ENCODE measurements at places on chromosomes 2 and 18.

GRCh38 chr18:63422087-63422863 lies at the start of gene VPS4B:
VPS4B (minus strand) TSS chr18:63422476; CDS start chr18:63422259, 217 bp downstream.
- peak; percentile 100 for DNase-seq

GRCh38 chr18:7545734-7546133 lies 21.4 kb upstream of the PTPRM start:
- DNase-seq = no peak

DNA sequence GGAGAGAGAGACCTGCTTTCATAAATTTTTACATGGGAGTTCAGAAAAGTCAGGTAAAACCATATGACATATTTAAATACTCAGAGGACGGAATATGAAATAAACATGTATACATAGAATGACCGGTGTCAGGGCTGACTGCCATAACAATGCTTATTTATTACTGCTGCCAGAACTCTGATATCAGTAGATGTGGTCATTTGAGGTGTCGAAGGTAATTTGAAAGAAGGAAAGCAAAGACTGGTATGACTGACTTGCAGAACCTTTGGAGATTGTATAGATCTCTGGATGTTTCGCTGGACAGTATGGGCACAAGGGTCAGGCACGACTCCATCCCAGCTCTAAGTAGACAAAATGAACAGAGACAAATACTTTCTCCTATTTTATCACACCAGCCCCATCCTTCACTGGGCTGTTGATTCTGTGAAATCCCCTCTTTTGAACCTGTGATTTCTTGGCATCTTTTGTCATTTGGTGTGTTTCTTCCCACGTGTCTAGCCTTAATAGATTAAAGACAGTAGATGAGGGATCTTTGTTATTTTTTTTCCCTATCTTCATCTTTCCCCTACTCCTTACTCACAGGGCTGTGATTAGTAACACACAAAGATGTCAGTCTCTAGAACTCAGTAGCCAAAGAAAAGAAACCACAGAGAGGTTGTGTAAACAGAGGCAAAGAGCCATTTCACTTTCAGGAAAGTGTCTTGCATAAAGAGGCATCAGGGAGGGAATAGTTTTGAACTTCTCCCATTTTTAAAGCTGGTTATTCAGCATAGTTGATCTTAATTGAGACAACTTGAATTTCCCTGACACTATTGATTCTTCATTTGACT lies 61.6 kb downstream of the ICOS start:
- DNase-seq = no peak

DNA sequence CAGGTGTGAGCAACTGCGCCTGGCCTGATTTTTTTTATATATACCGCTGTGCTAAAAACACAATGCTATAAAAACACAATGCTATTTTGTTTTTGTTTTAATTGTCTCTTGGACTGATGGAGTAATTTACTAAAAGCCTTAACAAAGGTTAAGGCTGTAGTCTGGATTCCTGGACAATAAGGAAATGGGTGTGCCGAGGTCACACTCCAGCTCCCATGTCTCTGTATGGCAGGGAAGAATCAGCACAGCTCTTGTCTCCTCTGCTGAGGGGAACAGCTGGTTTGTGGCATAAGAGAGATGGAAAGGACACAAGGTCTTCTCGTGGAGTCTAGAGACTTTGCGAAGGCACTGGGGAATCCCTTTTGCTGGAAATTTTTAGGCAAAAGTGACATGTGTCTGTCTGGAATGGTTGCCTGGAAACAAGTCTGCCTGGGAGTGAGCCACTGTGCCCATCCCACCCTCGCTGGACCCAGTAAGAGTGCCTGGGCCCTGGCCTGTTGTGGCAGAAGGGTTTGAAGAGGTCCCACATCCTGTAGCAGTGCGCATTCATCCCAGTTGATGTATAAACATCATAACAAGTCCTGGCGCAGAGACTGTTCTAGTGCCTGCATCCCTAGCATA lies 73.1 kb downstream of the MAPK4 start:
- no peak for DNase-seq

DNA sequence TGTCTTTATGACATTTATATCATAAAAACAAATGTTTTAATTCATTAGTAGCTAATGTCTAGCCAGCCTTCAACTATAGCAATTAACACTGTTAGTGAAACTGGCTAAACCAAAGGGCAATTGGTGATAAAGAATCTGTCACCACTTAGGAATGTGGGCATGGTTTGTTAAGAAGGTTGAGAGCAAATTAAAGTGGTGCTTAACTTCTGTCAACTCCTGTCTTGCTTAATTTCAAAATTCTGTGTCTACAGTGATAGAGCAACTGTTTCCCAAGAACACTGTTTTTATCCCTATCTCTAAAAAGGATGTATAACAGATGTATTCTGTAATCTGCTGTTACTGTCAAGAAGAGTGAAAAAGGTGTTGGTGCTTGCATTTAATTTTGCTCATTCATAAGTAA lies 36.5 kb downstream of the CFAP36 start:
- no peak for DNase-seq

- no peak for DNase-seq
Measured at GRCh38 chr18:617970-618504, 21.2 kb downstream of the CLUL1 start.

GRCh38 chr2:198587741-198588140 lies 783.3 kb downstream of the PLCL1 start:
- DNase-seq = no peak

DNA sequence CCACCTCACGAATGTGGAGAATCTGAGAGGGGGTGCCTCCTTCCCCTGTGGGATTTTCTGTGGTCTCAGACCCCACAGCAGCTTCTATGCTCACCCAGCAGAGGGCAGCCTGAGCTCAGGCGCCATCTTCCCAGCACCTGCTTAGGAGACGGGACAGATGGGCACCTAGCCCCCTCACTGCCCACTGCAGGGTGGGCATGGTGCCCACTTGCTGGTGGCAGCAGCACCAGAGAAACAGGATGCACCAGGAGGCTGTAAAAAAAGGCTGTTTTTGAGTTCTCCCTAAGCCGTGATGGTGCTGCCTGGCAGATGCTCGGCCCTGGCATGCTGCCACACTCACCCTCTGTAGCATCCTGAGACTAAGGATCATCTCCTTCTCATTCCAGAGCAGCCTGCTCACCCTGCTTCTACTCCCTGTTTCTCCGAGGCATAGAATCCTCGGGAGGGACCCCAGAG lies 19.1 kb upstream of the SLC20A1 start:
- DNase-seq = peak; percentile 89

- DNase-seq = no peak
Measured at GRCh38 chr2:171227066-171227782, 66.5 kb upstream of the TLK1 start.

DNA sequence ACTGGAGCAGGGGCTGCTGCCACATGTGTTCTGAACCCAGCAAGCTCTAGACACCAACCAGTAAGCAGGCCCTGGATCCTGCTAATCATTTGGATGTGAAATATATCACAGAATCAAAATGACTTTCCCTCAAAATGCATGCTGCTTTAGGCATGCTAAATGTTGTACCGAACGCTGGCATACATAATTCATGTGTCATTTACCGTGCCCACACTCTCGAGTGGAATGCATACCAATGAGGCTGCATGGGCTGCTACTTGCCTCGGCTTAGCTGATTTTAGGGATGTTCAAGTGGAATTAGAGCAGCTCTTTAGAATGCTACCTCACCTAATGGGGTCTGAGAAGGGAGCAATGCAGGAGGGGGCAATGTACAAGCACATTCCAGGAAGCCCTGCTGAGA lies 509.6 kb upstream of the RAB6C start:
- no peak for DNase-seq

GRCh38 chr2:65350651-65351056 lies 81.7 kb downstream of the SPRED2 start:
- peak; percentile 41 for DNase-seq

DNA sequence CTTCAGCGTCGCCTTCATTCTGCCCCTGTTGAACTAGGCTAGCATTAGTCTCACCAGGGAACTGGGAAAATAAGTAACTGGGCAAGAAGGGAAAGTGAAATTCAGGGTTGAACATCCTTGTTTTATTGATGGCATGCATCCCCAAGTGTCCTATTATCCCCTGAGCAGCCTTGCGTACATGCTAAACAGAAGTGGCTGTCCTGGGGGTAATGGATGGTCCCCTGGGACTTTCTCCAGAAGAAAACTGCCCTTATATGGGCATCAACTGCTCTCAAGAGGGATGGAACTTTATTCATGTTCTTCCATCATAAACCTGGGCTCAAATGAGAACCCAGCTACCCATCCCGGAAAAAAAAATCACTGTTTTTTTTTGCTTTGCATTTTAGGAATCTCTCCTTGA lies 11.8 kb upstream of the SMIM21 start:
- no peak for DNase-seq

DNA sequence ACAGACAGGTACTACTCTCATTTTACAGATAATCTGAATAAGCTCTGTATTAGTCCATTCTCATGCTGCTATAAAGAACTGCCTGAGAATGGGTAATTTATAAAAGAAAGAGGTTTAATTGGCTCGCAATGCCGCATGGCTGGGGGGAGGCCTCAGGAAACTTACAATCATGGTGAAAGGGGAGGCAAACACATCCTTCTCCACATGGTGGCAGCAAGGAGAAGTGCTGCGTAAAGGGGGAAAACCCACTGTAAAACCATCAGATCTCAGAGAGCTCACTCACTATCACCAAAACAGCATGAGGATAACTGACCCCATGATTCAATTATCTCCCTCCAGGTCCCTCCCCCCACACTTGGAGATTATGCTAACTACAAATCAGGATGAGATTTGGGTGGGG lies 254.4 kb downstream of the KCNE4 start:
- DNase-seq = peak; percentile 49

DNA sequence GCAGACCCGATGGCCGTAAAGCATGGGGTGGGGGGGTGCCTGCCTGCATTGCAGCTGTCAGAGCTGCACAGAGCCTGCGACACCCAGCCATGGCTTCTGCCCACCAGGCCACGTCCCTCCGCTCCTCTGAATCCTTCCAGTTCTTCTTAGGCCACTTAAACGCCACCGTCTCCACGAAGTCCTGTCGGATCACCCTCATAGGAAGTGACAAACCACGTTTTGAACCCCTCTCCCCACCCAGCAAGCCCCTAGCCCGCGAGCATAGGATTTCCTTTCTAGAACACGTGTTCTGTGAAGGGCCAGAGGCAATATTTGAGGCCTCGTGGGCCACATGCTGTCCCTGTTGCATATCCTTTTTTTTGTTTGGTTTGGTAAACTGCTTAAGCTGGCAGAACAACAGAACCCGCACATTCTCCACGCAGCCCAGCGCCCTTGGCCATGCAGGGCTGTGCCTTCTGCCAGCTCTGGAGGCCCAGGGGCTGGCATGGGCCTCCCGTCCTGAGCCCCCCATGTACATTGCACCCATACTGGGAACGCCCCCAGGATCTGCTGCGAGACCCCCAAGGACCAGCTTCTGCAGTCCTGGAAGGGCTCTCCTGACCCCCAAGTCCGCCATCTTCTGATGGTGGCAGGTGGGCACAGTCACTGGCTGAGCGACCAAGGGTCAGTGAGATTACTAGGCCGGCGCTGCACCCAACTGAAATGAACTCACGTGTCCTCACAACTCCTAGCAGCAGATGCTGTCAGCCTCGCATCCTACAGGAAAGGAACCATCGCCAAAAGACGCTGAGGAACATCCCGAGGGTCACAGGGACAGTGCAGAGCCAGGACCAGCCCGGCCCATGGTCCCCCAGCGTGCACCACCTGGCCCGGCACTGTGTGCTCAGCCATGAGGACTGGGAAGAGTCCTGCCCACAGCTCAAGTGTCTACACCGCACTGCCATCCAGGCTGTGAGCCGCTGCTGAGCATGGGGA lies 35.1 kb downstream of the ADI1 start:
- DNase-seq = no peak

- DNase-seq = no peak
Measured at GRCh38 chr2:215882689-215883088, 130.7 kb downstream of the MREG start.

- DNase-seq = no peak
Measured at GRCh38 chr2:137211761-137212160, 446.4 kb downstream of the THSD7B start.

GRCh38 chr2:24022975-24023575 lies 13.2 kb downstream of the MFSD2B start:
- DNase-seq = no peak

DNA sequence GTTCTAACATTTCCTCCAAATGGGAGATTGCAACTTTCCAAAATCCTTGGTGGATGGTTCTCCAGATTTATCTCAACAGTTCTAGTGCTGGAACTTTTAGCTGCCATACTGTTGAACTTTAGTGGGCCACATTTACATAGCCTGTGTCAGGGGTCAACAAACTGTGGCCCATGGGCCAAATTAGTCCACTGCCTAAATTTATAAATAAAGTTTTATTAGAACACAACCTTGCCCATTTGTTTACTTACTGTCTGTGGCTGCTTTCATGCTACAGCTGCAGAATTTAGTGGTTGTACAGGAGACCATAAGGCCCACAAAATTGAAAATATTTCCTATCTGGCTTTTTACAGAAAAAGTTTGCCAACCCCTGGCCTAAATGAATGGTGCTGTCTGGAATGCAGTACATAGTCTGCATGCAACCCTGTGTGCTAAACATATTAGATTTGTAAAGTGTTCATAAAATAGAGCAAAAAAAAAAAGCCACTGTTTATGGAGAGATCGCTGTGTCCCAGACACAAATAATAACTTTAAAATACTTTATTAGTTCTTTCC lies 30.3 kb downstream of the MGAT5 start:
- no peak for DNase-seq

DNA sequence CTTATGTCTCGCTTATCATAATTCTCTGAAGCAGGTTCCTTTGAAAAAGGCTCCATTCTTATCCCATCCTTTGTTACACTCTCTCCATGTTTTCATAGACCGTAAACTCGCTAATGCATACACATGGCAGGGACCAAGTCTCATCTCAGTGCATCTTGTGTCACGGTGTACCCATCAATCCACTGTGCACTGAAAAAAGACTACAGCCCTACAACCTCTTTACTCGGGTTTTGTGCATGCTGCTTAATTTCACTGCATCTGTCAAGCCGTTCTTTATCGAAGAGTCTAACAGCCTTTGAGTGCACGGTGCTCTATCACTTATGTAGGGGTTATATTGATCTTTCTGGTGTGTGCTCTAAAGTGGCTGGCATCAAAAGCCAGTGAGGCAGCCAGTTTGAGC lies 302.9 kb upstream of the ERBB4 start:
- DNase-seq = no peak

GRCh38 chr2:96111257-96111640 lies 5.1 kb downstream of the ADRA2B start:
- no peak for DNase-seq

DNA sequence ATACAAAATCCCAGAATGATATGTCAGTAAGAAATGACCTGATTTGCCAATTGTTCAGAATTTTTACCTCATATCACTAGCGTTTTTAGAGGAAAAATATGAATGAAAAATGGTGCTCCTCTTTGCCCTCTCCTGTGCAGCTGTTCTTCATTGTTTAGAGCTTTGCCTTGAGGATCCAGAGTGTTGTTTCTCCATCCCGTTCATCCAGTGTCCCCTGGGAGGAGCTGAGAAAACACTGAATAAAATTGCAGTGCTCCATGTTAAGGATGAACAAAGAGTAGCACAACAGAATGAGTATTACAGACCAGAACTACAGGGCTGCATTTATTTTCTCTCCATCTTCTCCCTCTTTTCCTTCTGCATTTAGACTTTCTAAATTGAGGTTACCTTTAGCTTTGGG lies 133.1 kb downstream of the ADCYAP1 start:
- no peak for DNase-seq

GRCh38 chr2:176162911-176163671 lies 6.0 kb downstream of the HOXD3 start:
- no peak for DNase-seq

- no peak for DNase-seq
Measured at GRCh38 chr2:210399440-210400041, 77.0 kb downstream of the LANCL1 start.

GRCh38 chr2:27083410-27084296 lies 2.9 kb upstream of the KHK start:
- DNase-seq = peak; percentile 76
